ENCODE measurements at places on chromosomes 16 and 17.
A peak's percentile ranks its signal among the peaks of the same experiment; 100 is the strongest.

- DNase-seq = no peak
Observed at GRCh38 chr17:42171831-42172230, 9.1 kb downstream of the KCNH4 start.

GRCh38 chr16:21226749-21227148 is 6.8 kb upstream of the ANKS4B start:
- no peak for DNase-seq

- DNase-seq = no peak
Observed at GRCh38 chr16:74738113-74738541, 36.5 kb downstream of the FA2H start.

- DNase-seq = peak; percentile 31
Observed at GRCh38 chr16:24610416-24610755, 71.0 kb downstream of the RBBP6 start.

DNA sequence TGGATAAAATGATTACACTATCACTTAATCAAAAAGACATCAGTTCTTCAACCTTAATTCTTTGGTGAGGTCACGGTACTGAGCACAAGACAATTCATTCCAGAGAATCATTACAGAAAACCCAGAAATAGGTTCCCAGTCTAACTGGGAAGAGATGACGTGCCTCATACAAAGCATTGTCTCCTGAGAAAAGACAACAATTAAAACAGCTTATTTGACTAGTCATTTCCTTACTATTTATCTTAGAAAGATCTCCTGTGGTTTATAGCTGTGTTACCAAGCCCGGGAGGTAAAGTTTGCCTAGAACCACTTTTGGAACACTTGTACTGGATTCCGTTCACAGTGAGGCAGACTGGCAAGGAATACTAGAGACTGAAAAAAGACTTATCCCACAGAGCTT is 5.1 kb downstream of the PHF12 start:
- DNase-seq = peak; percentile 60

DNA sequence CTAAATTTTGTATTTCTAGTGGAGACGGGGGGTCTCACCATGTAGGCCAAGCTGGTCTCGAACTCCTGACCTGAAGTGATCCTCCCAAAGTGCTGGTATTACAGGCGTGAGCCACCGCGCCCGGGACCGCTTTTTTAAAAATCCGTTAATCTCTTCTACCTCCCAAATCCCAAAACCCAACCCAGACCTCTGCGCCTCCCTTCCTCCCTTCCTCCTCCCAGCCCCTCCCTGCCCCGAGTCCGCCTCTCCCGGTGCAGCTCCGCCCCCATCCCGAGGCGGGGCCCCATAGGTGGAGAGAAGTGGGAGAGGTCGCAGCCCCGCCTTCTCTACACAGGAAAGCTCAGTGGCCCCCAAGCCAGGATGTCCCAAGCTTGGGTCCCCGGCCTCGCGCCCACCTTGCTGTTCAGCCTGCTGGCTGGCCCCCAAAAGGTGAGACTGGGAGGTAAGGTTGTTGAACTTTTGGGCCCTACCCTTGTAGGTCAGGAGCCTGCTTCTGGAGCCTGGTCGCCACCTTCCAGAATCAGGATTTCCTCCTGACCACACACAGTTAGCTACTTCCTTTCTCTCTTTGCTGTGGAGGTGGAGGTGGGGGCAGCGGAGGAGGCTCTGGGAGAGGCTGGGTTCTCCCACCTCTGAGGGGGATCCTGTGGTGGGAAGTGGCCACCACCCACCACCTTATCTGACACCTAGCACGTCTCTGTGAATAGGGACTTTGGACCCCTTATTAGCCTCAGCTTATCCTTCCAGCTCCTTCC is at the start of gene TMEM92:
Gene TMEM92 (plus strand): TSS at position 325 of the 755 bp plus-strand sequence. CDS start 36 bp downstream, at position 361.
- no peak for DNase-seq

GRCh38 chr17:34291721-34292348 is 6.3 kb downstream of the CCL11 start:
- no peak for DNase-seq

DNA sequence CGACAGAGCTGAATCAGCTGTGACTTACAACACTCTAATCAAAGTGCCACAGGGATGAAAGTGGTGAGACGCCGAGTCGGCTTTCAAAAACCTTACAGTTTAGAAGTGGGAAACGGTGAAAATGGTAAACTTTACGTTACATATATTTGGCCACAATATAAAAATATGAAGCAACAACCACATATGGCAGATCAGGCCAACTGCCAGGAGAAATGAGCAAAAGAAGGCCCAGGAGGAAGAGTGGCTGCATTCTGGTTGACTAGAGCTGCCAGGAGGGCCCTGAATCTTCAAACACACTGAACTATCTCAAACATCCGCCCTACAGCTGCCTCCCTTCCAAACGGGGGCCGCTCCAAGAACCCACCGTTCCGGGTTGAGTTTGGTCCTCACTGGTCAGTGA is 56.3 kb downstream of the MRM3 start:
- peak; percentile 65 for DNase-seq

- peak; percentile 71 for DNase-seq
Observed at GRCh38 chr16:69123910-69124309, 8.5 kb downstream of the CHTF8 start.

DNA sequence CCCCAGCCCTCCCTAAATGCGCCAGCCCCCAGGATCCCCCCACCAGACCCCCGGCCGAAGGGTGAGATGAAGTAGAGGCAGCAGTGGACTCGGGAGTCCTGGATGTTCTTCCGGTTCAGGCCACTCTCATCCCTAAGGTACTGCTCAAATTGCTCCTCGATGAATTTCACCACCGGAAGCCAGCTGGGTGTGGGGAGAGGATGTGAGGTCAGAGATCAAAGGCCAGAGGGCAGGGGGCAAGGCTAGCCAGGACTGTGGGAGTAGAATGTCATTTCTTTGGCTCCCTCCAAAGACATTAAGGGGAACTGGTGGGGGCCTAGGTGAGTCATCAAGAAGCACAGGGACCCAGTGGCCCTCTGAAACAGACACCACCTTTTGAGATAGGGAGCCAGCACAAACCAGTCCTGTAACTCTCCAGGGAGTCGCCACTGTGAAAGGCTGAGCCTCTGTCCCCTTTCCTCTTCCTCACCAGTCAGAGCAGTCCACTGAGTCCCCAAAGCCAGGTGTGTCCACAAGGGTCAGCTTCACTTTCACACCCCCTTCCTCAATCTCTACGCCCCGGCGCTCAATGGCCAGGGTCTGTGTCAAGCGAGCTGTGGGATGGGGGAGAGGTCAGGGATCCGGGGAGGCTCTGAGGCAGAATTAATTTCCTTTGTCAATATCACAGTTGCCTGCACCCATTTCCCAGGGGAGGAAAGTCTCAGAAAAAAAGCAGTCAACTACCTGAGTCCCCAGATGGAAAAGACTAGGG is 895 bp downstream of the SEPTIN1 start:
- no peak for DNase-seq

DNA sequence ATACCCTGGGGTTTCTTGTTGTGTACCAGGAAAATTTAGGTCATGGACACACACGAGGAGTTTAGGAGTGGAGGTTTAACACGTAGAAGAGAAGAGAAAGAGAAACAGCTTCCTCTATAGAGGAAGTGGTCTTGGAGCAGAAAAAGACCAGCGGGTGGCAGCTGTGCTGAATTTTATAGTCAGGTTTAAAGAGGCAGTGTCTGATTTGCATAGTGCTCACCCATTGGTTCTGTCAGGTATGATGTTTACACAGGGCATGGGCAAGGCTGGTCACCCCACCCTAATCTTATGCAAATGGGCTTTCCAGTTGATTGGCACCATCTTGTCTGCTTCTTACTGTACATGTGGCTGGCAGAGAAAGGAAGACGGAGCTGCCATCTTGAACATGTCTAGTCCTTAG is 309.0 kb downstream of the CDH13 start:
- DNase-seq = no peak

DNA sequence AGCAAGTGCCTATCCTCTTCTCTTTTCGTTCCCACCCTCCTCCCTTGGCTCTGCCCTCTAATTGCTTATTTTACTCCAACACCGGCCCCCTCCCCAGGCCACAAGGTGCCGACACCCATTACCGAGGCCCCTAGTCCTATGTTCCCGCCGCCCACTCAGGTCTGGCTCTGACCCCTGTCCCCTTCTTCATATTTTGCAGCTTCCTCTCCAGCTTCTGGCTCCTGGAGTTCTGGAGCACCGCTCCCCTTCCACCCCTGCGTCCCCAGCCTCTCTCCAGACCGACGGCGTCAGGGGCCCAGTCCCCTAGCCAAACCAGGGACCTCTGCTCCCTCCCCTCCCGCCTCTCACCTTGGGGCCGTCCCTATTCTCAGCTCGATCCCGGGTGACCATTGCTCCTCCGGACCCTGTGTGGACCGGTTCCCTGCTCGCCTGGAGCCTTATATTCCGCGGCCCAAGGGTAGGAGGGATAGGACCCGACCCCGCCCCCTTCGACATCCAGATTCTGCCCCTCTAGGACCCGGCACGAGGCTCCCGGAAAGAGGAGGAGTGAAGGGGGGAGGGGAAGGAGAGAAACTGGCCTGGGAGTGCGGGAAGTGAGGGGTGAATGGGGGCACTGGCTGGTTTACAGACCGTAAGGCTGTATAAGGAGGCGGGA is at the start of gene HES7:
Gene HES7 (minus strand): TSS at position 412 of the 655 bp plus-strand sequence. CDS start 22 bp downstream, at position 390.
- no peak for DNase-seq

DNA sequence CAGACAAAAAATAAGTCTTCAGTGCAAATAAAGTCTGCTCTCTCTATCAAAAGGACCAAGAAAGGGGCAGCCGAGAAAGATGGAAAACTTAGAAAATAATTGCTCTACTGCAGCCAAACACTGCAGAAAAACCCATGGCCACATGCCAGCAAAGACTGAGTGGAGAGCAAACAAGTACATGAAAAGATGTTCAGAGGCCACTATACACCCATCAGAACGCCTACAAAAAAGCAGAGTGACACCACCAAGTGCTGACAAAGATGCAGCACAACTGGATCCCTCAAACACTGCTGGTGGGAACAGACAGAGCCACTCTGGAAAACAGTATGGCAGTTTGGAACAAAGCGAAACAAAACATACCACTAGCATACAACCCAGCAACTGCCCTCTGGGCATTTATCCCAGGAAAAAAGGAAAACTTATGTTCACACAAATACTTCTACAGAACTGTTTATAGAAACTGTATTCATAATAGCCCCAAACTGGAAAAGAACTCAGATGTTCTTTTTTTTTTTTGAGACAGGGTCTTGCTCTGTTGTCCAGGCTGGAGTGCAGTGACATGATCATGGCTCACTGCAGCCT is 36.7 kb downstream of the KIAA0753 start:
- no peak for DNase-seq

- DNase-seq = no peak
Observed at GRCh38 chr16:86523166-86523740, 12.9 kb downstream of the FOXF1 start.

DNA sequence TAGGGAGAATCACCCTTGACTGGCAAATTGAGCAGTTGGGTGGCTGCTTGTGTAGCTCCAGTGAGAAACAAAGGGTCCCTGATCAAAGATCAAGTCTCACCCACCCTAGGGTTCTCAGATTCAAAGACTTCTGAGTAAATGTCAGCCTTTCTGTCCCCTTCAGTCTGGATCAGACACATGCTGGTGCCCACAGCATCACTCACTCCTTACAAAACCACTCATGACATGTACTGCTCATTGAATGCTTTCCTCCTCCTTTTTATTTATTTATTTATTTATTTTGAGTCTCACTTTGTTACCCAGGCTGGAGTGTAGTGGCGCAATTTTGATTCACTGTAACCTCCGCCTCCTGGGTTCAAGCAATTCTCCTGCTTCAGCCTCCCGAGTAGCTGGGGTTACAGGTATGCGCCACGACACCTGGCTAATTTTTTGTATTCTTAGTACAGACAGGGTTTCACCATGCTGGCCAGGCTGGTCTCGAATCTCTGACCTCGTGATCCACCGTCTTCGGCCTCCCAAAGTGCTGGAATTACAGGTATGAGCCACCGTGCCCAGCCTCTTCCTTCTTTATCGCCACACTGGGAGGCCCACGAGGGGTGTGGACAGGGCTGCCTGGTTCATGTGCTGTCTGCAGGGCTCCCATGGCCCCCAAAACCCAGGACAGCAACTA is 462.0 kb upstream of the MAF start:
- no peak for DNase-seq

- DNase-seq = peak; percentile 63
Observed at GRCh38 chr17:36994438-36994837, 45.7 kb downstream of the AATF start.

DNA sequence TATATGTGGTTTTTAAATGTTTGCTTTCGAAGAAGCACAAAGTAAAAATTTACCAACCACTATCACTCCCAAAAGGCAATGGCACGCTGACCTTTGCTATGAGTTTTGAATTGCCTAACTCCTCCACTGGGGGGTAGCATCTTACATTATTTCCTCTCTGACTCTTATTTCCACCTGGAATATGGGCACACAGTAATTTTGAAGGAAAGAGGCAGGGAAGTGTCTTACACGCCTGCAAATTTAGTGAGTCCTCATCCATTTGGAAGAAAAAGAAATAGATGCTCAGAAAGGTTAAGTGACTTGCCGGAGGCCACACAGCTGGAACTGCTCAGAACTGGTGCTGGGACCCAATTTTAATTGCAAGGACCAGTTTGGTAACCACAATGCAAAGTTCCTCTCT is 29.9 kb upstream of the IRX6 start:
- DNase-seq = no peak

GRCh38 chr16:24540602-24541210 is 1.3 kb downstream of the RBBP6 start:
- no peak for DNase-seq

DNA sequence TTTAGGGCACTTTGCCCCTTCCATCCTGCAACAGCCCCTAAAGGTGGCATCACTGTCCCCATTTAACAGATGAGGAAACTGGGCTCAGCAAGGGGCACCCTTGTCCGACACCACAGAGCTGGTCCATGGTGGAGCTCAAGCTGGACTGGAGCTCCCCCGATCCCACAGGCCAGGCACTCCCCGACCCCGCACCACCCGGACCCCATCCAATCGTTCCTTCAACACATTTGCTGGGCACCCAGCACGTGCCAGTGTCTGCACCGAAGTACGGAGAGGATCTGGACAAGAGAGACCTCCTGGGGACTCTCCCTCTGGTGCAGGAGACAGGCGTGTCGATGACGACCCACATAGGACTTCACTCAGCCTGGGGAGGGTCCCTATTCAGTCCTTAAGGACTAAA is 13.4 kb downstream of the EMC6 start:
- no peak for DNase-seq

- DNase-seq = no peak
Observed at GRCh38 chr17:39667262-39667944, 850 bp upstream of the PNMT start.

DNA sequence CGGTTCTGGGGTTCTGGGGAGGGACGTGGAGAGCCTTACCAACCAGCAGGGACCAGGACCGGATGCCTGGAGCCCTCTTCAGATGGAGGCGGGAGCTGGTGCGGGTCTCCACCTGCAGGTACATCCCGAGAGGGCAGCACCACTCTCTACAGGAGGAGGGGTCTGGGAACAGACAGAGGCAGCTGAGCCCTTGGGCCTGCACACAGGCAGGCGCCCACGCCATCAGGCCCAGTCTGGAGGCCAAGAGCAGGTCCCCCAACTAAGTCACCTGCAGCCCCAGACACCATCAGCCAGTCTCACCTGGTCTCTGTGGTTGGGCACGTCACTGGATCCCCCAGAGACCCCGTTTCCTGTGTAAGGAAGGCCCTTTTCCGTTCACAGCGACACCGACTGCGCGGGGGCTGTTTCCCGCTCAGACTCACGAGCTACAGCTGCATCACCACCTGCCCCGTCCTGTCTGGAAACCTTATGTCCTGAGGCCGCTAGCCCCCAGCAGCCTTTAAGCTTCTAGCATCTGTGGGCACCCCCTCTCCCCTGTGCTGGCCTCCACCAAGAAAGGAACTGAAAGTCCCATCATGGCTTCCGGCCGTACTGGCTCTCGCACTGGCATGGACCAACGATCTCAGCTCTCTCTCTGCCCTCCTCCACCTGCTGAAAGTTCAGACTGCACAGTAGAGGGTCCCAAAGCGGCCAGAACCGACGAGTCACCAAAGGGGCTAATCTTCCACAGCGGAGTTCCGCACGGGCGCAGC is 1.2 kb downstream of the CYBC1 start:
- no peak for DNase-seq

- DNase-seq = no peak
Observed at GRCh38 chr17:8944083-8944482, 21.4 kb downstream of the PIK3R5 start.

Measured in fibroblast of skin of abdomen (primary cell).